ENCODE measurements at places on chromosomes 16 and 17.

DNA sequence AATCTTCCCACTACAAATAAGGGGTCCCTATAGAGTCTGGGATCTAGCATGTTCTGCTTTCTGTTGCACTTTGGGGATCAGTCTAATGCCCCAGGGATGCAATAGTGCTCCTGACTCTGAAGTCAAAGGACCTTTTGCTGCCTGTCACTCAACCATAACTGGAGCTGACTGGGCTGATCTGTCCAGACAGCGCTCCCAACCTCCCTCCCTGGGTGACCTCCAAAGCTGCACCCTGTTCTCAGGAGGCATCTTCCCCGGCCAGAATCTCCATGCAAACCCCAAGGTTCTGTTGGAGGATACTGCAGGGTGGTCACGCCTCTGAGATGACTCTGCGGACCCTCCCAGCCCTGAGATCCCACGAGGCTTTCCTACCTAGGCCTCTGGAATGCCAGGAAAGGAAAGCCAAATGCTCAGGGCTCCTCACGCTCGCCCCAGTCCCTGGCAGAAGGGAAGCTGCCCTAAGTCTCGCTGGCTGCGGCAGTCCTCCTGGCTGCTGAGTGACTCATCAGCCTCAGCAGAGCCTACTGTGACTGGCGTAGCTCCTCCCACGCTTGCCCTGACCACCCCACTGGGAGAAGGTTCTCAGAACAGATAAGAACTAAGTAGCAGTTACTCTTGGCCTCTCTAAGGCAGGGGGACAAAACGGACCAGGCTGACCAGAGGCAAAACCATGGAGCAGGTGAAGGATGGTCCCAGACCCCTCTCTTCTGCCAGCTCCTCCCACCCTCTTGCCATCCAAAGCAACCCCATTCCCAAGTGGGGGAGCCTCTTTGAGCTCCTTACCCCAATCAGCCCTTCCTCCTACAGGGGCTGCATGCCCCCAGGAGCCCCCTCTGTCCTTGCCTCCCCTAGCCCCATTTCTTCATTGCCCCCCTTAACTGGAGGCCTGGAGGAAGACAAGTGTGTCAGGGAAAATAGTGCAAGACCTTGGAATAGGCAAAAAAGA lies 124.1 kb upstream of the TNRC6C start:
- no peak for DNase-seq

DNA sequence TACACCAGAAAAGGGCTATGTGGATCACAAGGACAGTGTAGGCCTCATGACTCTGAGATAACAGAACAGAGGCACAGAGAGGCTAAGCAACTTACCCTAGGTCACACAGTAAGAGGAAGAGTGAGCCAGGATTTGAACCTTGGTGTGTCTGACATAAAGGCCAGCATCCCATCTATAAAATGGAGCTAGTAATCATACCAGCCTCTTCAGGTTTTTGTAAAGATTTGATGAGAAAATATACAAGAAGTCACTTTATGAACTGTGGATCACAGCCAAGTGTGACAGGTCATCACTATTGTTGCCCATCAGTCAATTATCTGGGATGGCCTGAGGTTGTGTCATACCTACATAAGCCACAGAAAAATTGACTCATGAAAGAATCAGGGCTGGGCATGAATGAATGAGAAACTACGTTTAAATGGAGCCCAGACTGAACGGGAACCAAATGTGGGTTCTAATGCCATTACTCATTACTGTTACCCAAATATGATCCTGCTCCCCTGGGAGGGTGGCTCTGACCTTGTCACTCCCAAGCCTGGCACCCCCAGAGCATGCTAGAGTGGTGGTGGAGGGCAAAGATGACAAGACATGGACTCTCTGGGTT lies 21.0 kb downstream of the FBXO39 start:
- no peak for DNase-seq

GRCh38 chr17:49327835-49328784 lies 33.9 kb downstream of the ZNF652 start:
- DNase-seq, result no peak

- no peak for DNase-seq
These were observed 60.9 kb upstream of the WSB1 start for GRCh38 chr17:27233059-27233458.

- no peak for DNase-seq
These were observed 662 bp downstream of the PGS1 start for GRCh38 chr17:78379131-78379491.

- peak; percentile 24 for DNase-seq
These were observed 37.7 kb downstream of the RNF135 start for GRCh38 chr17:31008374-31009041.

DNA sequence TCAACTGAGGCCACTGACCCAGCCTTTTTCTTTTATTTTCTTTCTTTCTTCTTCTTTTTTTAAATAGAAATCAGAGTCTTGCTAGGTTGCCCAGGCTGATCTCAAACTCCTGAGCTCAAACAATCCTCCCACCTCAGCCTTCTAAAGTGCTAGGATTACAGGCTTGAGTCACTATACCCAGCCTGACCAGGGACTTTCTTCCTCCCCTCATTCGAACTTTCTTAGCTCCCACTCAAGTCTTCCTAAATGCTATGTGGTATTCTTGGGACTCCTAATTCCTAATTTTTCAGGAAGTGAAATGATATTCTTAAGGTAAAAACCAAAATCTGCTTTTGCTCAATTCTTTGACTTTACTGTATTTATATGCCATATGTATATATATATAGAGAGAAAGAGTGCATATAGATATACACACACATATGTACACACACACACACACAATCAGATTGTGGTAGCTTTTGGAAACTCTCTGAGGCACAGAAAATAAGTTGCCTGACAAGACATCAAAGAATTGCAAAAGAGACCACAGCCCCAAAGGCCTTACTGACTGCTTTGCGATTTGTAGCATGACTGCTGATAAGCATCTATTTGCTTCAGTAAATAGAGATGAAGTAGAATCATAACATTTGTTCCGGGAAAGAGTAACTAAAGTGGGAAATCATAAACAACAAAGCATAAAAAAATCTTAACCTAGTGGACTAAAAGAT lies 9.5 kb upstream of the AMZ2 start:
- DNase-seq, result no peak

GRCh38 chr17:38719943-38720641 lies 10.0 kb upstream of the CISD3 start:
- DNase-seq, result no peak

- no peak for DNase-seq
These were observed 2.3 kb downstream of the TLE7 start for GRCh38 chr16:71439523-71439922.

DNA sequence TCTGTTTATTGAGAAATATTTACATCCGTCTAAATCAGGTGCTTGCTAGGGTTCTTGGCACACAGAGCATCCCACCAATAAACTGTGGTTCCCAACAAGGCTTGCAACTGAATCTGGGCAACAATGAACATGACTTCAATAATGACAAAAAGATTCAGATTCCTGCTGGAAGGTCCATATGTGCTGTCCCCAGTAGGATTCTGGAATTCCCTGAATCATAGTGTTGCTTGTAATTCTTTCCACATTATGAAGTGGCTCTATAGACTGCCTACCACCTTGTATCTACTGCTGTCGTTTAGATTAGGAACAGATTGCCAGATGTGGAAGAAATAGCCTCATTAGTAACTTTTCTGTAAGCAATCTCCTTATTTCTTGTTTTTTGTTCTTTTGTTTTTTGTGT lies 265.9 kb downstream of the WWOX start:
- no peak for DNase-seq

Data from GM12864 (cell line).